Fibroblast of skin of left biceps (primary cell): ENCODE measurements at places on chromosomes 3 and 15.

DNA sequence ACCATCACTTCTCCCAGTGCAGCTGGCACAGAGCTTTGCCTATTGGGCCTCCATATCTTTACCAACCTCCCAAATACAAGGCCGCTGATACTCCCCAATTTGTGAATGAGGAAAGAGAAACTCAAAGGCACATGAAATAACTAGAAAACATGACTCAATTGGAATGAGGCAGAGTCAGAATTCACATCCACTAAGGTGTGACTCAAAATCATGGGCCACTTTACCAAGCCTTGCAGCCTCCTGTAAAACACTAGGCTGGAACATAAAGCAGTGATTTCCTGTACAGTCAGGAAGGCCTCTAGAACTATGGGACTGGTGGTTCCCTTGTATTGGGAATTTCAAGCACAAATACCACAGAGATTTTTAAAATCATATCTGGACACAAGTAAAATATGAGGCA lies 128.6 kb downstream of the DCLK3 start:
- DNase-seq, result no peak

- no peak for DNase-seq
These were observed 3.9 kb upstream of the CCDC9B start for GRCh38 chr15:40344631-40345120.

GRCh38 chr3:71975573-71975972 lies 190.6 kb upstream of the PROK2 start:
- DNase-seq, result no peak

DNA sequence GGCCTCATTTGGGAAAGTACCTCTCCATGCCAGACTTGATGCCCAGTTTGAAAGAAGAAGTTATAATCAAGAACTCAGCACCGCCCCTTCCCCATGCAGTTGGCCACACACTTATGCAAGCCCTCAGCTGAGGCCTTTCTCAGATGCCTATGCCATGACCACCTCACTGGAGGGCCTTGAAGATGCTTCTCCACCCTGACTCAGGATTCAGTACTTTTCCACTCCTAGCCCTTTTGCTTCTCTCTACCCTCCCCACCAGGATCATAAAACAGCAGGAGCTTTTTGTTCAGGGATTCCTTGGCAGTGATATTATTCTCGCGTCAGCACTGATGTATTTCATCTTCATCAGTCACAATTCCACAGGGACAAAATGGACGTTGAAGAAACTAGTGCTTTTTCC lies 313.5 kb downstream of the PYDC2 start:
- peak; percentile 84 for DNase-seq

DNA sequence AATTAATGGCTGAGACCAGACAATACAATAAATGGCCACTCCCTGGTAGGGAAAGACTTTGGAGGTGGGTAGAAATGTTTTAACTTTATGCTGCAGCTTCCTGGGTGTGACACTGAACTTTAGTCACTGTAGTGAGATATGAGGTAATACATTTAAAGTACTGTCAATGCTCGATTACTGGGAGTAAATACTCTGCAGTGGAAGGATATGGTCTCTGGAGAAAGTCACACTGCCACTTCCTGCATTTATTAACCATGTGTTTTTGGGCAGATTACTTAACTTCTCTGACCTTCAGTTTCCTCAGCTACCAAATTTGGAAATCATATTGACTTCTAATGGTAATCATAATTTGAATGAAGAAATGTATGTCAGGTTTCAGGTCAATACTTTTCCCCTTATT lies 317.1 kb upstream of the TGFBR2 start:
- no peak for DNase-seq

GRCh38 chr3:20909511-20909910 lies 723.5 kb upstream of the SGO1 start:
- no peak for DNase-seq

DNA sequence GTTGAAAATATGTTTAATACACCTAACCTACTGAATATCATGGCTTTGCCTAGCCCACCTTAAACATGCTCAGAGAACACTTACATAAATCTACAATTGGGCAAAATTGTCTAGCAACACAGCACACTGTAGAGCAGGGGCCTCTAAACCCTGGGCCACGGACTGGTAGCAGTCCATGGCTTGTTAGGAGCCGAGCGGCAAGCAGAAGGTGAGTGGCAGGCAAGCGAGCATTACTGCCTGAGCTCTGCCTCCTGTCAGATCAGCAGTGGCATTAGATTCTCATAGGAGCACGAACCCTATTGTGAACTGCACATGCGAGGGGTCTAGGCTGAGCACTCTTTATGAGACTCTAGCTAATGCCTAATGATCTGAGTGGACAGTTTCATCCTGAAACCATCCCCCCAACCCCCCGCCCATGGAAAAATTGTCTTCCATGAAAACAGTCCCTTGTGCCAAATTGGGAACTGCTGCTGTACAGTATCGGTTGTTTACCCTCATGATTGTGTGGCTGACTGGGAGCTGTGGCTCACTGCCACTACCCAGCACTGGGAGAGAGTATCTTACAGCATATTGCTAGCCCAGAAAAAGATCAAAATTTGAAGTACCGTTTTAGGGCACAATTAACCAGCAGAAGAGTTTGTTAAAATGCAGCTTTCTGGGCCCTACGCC lies 26.1 kb downstream of the CMSS1 start:
- no peak for DNase-seq

GRCh38 chr3:52356126-52356525 lies 40.0 kb downstream of the DNAH1 start:
- DNase-seq, result no peak

GRCh38 chr15:100863796-100864267 lies 15.8 kb upstream of the ALDH1A3 start:
- DNase-seq, result peak; percentile 48

GRCh38 chr3:15800780-15801179 lies 3.0 kb upstream of the ANKRD28 start:
- no peak for DNase-seq

GRCh38 chr3:56773986-56774385 lies 27.8 kb downstream of the ARHGEF3 start:
- no peak for DNase-seq

- no peak for DNase-seq
These were observed 7.3 kb downstream of the CSK start for GRCh38 chr15:74789171-74789631.

- no peak for DNase-seq
These were observed 157.5 kb upstream of the CHRM5 start for GRCh38 chr15:33810806-33811205.

DNA sequence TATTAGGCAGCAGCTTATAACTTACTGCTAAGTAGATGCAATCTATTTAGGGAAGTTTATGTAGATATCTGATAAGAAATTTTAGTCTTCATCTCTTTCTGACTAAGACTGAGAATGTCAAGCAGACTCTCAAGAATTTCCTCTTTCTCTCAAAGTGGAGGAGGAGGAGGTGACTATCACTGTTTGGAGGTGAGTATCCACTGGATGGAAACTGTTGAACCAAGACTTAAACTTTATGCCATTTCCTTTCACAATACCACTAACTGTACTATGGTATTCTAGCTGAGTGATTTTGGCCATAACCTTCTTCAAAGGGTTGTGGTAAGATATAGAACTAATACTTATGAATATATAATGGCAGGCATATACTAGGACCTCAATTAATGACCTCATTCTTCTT lies 64.6 kb downstream of the TPRG1 start:
- no peak for DNase-seq

DNA sequence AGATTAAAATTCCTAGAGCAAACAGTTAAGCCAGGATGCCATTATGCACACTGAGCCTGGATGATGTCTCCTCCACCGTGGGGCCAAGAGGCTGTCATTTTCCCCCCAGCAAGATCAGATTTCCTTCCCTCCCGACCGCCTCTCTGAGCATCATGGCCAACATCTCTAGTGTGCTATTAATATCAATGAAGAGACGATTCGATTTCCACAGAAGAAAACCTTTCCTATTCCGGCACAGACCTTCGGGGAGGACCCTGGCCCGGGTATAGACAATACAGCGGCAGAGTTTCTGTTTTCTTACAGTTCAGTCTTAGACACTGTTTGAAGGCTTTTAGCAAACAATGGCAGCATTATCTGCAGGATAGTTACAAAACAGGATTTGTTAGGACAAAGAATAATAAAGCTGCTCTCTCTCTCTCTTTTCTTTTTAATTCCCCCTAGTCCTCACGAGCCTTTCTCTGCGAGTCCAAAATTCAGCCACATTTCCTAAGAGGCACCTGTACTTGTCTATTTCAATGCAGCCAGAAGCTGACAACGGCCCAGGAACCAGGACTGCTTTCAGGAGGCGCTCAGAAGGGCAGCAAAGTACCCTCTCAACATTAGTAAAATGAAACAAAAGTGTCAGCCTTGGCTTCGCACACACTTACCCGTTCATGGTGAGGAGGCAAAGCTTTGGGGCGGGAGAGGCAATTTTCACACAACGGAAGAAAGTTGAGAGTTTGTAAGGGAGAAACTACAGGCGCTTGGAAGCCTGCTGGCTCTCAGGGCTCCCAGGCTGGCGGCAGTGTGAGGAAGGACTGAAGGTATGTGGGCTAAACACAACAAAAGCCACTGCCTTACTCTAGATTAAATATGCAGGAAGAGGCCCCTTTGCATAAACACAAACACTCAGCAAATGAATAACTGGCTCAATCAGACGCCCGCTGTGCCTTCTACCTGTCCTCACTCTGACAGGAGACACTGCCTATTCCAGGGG lies 278.0 kb downstream of the FOXP1 start:
- DNase-seq, result no peak

DNA sequence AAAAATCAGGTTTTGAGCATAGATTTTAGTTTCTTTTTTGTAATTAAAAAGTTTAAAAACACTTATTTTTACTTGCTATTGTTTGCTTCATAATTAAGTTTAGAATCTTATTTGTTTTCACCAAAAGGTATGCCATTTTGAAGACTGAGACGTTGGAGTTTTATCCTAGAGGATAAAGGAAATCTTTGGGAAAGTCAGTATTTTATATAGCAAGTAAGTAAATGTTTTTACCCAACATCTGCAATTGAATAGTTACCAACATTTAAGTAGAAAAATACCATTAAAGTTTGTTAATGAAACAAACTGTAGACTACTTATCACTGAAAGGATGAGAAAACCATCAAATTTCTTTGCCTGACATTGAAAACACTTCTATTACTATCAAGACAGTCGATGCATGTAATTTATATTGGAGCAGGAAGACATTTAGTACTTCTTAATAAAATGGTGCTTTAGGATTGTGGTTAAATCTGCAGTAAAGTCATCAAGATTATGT lies 14.0 kb upstream of the CHD2 start:
- no peak for DNase-seq

- no peak for DNase-seq
These were observed 3.1 kb downstream of the TSPAN3 start for GRCh38 chr15:77067691-77068367.

DNA sequence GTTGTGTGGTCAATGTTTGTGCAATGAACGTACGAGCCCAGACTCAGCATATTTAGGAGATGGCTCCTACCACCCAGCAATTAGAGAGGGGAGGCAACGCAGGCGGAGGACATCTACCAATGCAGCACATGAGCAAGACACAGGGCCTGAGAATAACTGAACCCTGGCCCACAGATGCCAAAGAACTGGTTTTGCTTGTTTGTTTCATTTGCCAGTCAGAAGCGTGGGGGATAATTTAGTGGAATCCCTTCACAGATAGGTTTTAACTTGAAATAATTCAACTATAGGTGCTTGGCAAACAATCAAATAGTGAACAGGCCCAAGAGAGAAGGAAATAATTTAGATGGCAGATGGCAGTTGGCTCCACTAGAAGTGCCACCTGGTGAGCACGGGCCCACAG lies 54.8 kb downstream of the LIPC start:
- DNase-seq, result no peak

DNA sequence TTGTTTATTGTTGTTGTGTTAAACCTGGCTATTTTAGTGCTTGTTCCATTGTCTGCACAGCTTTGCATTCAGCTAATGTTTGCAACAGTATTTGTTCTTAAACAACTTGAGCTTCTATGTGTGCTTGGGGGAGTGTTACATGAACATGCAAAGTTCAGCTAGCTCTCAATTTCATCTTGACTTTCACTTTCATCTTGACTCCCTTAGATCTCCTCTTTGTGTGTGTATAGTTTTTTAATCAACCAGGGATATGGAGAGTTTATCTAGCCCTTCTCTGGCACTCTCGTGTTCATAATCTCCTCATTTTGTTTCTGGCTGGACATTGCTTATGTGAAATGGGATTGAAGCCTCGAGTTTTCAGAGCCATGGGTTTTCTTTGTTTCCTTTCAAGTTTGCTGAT lies 212.4 kb upstream of the ZBTB20 start:
- no peak for DNase-seq

GRCh38 chr3:4310971-4311370 lies 7.8 kb downstream of the SETMAR start:
- DNase-seq, result no peak

- DNase-seq, result no peak
These were observed 98.9 kb downstream of the LRRK1 start for GRCh38 chr15:101018016-101018415.

DNA sequence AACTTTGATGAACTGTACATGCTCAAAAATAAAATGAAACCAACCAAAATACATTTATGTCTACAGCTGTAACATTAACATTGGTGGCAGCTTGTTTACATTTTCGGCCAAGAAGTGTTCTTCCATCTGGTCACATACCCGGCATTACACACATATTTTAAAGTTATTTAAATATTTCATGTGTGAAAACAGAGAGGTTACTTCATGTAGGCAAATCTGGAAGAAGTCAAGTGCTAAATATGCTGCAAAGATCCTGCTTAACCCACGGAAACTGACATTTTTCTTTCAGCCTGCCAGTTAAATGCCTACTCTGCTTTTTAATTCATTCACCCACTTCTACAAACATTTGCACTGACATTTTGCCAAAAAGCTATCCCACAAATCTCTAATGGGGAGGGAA lies 69.7 kb downstream of the MB21D2 start:
- no peak for DNase-seq

DNA sequence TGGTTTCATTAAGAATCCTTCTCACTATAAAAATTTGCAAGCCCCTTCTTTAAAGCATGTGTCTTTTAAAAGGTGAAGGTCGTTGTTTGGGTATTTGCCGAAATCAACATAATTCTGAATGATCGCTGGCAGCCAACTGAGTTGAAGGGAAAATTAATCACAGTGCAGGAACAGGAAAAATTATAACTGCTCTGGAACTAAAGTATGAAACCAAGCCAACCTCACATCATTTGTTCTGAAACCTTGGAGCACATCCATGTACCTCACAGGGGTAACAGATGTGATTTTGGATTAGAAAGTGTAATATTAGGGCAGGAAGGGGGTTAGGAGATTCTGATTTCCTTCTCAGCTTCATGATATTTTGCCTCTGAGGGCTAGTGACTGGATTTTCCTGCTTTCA lies 52.2 kb upstream of the PTX3 start:
- no peak for DNase-seq

DNA sequence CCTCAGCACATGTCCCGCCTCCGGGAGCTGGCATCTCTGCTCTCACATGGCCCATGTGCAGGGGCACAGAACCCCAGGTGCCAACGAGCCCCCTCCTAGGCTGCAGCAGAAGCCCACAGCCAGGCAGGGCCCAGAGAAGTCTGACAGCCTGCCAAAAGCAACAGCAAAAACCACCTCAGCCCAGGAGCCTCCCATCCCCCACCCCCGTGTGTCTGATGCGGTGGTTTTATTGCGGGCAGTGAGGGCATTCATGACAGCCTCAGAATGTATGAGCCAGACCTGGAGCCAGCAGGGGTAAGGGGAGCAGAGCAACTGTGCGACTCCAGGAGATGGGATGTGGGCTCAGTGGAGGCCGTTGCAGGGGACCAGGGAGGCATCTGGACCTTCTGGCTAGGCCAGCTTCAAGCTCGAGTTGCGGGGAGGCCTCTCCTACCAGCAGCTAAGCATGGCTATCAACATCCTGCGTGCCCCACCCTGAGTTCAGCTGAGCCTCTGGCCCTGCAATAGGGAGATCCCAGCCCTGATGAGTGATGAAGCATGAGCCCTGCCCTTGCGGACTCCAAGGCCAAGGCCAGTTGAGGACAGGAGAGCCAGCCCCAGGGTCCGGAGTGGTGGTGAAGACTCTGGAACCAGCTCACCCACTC lies 52.5 kb downstream of the CYP11A1 start:
- no peak for DNase-seq
